ENCODE measurements at places on chromosomes 3 and 15. TPM values are rescaled to one million over a fixed set of nuclear protein-coding genes. Genes with fewer than 3 reads are reported as not detected.

- no peak for DNase-seq
These were observed 13.7 kb upstream of the SLTM start for GRCh38 chr15:58947179-58947578.

- DNase-seq: no peak
These were observed 49.7 kb downstream of the MAGEF1 start for GRCh38 chr3:184662187-184662586.

DNA sequence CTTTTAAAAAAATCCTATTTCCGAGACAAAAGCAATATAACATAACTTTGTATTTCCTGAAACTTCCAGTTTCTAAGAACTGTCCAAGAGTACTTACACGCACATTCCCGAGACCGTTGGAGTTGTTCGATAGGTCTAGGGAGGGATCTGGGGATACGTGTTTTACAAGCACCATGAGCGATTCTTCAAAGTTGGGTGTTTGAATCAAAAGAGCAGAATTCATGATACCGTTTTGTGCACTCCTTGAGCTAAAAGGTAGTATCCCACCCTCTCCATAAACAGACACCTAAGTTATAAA is 700 bp upstream of the EDEM1 start:
- no peak for DNase-seq

DNA sequence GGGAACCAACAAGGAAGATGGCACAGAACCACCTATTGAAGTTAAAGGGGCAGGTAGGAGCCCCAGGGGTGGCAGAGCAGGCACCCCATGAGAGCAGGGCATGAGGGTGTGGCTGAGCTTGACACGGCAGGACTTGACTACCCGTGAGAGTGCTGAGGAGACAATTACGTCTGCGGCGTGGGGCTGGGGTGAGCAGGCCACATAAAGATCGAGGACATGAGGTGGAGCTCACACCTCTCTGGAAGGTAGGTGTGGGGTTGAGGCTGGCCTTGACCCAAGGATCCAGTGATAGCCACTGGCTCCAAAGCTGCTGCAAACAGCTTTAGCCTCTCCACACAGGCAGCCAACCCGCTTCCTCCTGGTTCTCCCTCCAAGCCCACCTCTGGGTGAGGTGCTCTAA is 64.5 kb downstream of the PCSK6 start:
- DNase-seq: no peak

- DNase-seq: no peak
These were observed 310.0 kb upstream of the WNT5A start for GRCh38 chr3:55797084-55797483.

DNA sequence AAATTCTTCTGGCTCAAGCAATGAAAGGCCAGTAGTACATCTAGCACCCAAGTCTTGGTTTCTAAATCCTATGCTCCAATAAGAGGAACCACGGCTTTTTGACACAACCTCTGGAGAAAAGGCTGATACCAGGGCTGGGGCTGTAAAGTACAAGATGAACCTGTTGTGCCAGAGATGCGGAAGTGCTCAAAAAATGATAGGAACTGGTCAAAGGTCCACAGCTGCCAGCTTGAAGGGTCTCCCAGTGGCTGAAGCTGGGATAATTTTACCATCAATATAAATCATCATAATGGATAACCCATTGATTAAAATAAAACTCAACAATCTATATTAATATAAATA is 558 bp upstream of the NCEH1 start:
- DNase-seq: no peak

DNA sequence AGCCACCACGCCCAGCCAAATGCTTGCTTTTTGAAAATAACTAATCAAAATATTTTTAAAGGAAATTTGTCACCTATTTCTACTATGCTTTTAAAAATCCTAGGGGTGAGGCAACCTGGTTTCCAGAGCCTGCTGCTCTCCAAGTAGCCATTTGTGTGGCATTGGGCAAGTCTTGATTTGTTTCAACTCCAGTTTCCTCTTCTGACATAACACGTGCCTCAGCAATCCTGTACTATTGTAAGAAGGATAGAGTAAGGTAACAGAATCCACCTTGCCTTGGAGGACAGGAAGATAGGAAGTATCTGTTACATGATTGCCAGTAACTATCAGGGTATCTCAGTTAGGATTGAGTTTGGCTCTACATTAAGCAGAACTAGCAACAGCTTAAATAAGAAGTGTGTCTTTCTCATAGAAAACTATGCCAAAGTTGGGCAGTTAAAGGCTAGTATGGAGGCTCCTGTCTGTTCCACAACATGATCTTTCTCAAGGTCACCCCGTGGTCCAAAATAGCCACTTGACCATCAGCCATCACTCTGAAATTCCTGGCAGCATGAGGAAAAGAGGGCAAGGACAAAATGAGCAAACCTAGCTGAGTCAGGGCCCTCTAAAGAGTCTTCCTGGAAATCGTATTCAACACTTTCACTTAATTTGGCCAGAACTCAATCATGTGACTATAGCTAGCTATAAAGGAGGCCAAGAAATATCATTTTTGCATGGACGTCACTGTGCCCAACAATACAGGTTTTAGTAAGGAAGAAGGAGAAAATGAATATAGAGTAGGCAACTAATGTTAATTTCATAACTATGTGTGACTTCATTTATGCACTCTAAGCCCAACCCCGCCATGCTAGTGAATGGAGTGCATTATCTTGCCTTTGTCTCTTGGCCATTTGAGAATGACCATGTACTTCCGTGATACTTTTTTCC is 66.1 kb downstream of the HMG20A start:
- no peak for DNase-seq

- no peak for DNase-seq
These were observed 380.8 kb downstream of the GRM7 start for GRCh38 chr3:7241584-7242302.

DNA sequence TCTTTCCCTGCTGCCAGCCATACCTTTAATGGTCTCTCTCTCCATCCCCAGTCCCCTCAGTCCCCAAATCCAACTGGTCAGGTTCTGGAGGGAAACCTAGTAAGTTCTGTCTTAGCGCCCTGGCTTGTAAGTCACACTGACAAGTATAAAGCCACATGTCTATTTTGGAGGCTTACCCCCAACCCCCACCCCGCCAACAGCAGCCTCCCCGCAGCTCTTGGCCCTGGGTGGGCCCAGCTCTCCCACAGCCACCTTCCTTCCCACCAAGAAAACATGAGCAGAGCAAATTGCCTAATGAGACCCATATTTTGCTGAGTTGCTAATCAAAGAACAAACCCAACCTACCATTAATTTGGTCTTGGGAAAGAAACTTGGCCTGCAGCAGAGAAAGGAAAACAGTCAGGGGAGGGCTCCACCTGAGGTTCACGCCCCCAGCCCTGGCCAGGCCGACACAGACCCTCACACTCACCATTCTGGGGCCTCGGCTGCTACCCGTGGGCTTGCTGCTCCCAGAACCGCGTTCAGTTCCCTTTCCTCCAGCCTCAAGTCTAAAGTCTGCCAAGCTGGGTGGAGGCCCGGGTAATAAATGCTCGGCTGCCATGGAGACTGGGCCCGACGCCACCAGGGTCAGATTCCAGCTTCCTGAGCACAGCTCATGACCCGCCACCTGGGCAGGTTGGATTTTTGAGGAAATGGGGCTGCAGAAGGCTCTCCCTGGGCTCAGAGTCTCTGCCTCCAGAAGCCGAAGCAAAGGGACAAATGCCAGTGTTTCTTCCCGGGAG is at the start of gene CALML4:
Gene CALML4 (minus strand): TSS at position 557 of the 782 bp plus-strand sequence. CDS start 85 bp downstream, at position 472.
- DNase-seq: peak; percentile 57

GRCh38 chr15:66169023-66169422 is 84.5 kb downstream of the MEGF11 start:
- DNase-seq: no peak

DNA sequence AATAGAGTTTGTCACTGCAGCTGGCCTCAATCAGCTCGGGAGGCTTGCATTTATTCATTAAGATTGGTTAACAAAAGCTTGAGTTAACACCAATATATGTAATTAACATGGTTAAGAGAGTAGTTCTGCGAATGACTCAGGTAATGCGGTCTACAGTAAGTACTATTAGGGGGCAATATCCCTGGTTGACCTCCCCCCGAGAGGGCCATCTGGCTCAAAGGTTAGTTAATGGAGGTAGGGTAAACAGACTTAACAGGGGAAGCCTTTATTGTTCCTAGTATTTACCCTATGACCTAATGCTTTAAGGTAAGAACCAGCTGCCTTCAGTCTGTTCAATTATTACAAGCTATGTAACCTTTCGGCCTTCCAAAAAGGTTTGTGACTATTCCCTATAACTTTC is 403.3 kb upstream of the SGO1 start:
- no peak for DNase-seq

DNA sequence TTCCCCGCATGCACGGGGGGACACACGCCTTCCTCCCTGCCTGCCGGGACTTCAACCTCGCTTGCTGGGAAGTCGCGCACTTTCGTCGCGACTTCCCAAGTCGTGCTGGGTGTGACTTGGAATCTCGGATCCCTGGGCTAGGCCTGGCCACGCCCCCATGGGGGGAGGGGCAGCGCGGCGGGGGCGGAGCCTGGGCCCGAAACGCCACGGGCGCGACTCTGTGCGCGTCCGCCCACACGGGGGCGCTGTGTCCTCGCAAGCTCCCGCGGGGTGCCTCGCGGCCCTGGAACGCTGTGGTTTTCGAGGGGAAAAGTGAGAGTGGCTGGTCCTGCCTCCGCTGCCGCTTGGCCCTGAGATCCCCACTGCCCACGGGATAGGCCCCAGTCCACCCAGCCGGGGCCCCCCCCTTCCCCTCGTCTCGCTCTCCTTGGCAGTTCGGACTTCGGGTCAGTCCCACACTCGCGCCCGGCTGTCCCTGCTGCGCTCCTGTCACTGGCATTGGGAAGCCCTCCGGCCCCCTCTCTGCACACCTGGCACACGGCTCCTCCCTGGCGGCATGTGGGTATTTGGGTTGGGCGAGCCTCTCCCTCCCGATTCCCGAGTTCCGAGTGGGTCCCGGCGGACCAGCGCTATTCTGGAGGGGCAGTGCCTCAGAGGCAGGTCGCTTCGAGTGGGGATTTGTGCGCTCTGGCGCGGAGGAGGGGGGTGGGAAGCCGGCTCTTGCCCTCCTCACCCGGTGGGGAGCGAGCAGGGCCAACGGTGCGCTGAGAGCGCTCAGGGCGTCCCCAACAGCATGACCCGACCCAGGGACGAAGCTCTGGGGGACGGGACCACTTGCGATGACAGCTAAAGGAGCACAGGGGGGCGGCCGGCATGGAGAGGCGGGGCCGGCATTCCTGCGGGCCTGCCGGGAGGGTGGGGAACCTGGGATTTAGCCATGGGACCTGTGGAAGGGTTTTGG is 23.6 kb downstream of the SEC61A1 start:
- DNase-seq: peak; percentile 43

DNA sequence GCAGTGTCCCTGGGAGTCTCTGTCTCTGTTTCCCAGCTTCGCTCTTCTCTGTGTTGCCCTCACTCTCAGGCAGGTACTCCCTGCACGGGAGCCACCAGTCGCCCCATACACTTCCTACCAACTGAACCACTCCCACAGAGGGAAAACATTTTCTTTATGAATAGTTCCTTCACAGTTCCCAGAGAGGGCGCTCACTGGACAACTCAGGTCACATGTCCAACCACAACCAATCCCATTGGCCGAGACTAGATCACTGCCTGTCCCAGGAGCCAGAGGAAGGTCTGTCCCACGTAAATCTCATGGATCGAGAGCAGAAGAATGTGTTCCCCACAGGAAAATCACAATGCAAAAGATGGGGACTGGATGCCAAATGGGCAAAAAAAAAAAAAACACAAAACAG is 26.1 kb downstream of the GRK7 start:
- no peak for DNase-seq

DNA sequence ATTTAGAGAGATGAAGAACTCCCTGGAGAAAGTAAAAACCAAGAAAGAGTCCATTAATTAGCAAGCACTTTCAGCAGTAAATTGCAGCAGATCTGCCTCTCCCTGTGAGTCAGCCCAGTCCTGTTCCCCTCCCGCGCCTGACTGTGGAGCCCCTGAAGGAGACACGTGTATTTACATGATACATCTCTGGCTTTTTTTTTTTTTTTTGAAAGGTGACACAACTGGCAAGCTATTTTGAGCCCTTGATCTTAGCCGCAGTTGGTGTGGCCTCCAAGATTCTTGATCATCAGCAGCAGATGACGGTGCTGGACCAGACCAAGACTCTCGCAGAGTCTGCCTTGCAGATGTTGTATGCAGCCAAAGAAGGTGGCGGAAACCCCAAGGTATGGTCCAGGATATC is 271.8 kb upstream of the TPM1 start:
- no peak for DNase-seq

GRCh38 chr3:53812434-53812833 is 33.8 kb downstream of the CHDH start:
- DNase-seq: no peak

GRCh38 chr3:171000281-171000680 is 26.2 kb downstream of the SLC2A2 start:
- no peak for DNase-seq

GRCh38 chr3:129950318-129951046 is 24.0 kb upstream of the TRH start:
- no peak for DNase-seq

DNA sequence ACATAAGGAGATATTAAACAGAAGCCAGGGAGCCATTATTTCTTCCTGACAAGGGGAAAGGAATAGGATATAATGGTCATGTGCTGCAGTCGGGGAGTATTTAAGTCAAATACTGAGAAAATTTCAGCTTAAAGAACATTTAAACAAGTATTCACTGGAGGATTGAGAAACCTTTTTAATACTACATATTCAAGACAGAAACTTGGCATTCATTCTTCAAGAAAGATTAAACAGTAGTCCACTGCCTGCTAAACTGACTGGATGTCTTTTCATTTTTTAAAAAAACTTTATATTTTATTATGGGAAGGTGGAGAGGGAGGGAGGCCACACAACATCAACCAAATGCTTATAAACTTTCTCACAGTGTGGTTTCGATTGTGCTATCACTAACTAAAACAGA is 107.4 kb upstream of the CBLB start:
- no peak for DNase-seq

DNA sequence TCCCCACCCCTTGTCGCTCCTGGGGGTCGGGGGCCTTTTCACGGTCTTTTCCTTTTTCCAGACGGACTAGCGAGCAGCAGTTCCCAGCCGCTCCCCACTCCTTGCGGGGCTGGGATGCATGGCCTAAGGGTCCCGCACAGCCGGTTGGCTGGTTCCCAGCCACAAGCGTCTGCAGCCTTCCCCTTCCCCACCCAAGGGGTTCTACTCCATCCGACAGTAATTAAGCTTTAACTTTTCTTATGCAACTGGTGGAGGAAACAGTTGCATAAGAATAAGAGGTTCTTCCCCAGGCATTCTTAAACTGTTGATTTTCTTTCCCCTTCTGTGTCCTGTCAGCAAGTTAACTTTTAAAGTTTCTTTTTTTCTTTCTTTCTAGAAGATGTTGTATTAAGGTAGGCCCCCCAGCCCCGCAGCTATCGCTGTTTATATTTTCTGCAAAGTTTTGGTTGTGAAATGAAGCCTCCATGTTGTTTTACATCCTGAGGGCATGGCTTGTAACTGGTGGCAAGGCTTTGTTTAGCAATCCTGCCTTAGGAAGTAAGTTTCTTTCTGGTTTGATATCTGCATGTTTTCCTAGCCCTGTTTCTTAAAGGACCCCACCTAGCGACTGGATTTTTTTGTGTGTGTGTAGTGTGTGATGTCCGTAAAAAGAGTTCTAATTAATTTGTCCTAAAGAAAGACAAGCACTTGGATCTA is 207.5 kb downstream of the ZNF385D start:
- no peak for DNase-seq

MAP6D1 gene
- 1.2 TPM for polyA plus RNA-seq

EFCAB12 gene
- polyA plus RNA-seq: 0.10 TPM

GOLGA8T gene
- 0.13 TPM for polyA plus RNA-seq

MYRIP gene
- polyA plus RNA-seq: 4.4 TPM
